Stimulated activated CD4-positive, alpha-beta T cell treated with anti-CD3 and anti-CD28 coated beads, Interleukin-2, amount 100 ng/mL, for 24 hours (primary cell): ENCODE measurements at places on chromosomes 2 and 18.
A peak's percentile ranks its signal among the peaks of the same experiment; 100 is the strongest.

DNA sequence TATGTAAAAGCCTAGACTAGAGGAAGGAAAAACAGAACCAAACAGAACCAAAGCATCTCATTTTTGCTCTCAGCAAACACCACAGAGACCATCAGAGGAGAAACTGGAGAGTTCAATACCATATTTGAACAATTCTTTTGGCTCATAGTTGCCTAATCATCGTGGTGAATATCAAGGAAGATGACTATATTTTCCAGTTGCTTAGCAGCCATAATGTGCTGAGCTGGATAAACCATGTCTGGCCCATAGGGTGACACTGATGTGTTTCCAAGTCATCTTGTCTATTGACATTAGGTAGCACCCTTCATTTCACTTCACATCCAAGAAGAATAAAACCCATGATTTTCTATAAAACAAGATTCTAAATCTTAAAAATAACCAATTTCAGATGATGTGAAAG is 5.9 kb upstream of the XRCC5 start:
- no peak for DNase-seq

DNA sequence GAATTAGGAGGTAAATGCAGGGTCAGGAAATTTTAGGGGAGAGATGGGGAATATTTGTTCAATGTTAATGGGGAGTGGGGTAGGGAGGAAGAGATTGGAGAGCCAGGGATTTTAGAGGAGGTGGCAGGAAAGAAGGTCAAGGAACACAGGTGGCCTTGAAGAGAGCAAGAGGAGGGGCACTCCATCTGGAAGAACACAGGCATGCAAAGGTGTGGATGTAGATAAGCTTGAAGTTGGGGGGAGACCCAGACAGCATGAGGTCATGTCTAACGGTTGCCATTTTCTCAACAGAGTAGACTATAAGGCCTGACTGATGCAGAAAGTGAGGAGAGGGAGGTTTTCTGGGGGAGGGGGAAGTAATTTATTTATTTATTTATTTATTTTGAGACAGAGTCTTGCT is 77.5 kb downstream of the MAIP1 start:
- DNase-seq, result no peak

- no peak for DNase-seq
Measured at GRCh38 chr2:12177455-12178288, 431.2 kb downstream of the LPIN1 start.

- DNase-seq, result no peak
Measured at GRCh38 chr2:36570416-36570815, 27.6 kb downstream of the FEZ2 start.

GRCh38 chr2:240596491-240596931 is 10.0 kb downstream of the CAPN10 start:
- DNase-seq, result no peak

DNA sequence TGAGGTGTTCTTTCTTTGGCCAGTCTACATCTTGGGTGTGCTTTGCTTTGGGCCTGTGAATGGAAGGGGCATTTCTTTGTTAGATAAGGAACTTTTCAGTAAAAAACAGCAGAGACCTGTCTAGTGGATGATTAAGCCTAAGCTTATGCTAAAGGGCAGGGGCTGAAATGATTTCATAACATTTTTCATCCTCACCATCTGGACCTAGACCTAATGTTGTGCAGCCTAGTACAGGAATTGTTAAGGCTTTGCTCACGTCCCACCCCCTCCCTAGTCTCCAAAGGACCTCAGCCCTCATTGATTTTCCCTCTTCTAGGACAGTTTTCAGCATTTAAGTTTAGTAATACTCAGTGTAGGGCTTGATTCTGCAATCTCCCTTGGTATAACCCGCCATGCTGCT is 111.8 kb downstream of the PRKCE start:
- no peak for DNase-seq

DNA sequence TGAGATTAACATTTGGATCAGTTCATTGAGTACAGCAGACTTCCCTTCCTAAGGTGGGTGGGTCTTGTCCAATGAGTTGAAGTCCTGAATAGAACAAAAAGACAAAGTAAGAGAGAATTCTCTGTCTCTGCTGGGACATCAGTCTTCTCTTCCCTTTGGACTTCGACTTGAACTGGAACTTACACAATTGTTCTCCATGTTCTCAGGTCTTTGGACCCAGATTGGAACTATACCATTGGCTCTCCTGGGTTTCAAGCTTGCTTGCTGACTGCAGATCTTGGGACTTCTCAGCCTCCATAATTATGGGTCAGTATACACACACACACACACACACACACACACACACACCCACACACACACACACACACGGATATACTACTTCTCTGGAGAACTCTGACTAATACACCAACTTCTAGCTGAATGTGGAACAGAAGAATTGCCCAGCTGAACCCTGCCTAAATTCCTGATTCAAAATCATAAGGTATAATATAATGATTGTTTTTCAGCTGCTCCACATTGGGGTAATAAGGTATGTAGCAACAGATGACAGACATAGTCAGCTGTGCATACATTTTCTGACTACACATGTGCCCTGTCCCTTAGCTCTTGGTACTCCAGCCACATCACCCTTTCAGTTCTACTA is 214.0 kb downstream of the TGIF1 start:
- no peak for DNase-seq

GRCh38 chr2:191115391-191115790 is 35.4 kb downstream of the STAT4 start:
- DNase-seq, result peak; percentile 42

DNA sequence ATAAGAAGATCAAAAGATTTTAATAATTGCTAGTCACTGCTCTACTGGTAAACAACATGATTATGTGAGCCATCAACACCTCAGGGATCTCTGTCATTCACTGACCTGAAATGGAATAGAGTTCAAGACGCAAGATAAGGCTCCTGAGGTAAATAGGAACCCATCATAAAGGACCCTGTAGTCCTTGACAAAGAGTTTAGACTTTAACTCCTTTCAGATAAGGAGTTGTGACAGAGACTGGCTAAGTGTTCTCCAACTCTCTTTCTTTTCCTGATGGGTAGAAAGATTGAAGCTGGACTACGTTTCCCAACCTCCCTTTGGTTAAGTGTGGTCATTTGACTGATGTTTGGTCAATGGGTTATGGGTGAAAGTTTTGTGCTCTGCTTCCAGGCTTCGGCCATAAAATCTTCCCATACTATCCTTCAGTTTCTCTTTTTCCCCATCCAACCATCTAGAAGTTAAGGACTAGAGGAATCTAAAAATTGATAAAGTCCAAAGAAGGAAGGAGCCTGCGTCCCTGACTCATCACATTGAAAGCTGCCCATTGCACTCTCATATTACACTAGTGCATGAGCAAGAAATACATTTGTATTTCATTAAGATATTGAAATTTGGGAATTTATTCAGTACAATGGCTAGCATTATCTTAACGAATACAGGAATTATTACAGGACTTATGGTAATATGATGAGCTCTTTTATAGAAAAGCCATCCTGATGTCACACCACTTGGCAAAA is 293.7 kb upstream of the ACVR2A start:
- DNase-seq, result no peak

GRCh38 chr2:59726228-59727120 is 827.0 kb downstream of the BCL11A start:
- DNase-seq, result no peak

DNA sequence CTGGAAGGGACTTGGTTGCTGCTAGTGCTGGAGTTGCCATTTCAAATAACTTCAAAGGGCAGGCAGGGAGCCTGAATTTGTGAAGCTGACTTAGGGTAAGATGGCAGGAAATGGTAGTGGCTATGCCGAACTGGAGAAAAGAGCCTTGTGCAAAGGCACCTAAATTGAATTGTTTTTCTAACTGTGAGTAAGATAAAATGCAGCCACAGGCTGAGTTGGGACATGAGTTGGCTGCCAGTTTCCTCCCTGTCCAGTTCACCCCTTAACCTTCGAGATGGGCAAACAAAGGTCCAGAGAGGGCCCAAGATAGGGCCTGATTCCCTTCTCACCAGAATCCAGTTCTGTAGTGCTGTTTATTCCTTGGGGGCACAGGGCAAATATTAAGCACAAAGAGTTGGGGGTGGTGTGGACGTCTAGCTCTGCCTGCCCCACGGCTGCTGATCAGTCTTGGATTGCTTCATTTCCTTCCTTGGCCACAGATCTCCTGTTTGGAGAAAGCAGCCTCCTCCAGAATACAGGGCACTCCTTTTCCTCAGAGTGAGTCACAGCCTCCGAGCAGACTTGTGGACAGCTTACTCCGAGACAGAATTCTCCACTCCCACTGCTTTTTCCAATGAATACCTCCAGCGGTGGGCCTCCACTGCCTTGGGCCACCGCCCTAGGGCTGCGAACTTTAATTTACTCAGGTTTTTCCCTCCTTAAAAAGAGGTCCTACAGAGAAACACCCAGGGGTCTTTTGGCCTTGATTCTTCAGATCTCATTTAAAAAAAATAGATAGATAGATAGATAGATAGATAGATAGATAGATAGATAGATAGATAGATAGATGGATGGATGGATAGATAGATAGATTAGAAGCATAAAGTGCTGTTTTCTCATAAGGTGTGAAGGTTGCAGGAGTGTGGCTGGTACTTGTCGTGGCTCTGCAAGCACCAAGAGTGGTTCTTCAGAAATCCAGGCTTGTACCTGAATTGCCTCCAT is 18.4 kb upstream of the SLC20A1 start:
- no peak for DNase-seq

GRCh38 chr2:63983986-63984605 is 35.1 kb downstream of the VPS54 start:
- DNase-seq, result no peak

DNA sequence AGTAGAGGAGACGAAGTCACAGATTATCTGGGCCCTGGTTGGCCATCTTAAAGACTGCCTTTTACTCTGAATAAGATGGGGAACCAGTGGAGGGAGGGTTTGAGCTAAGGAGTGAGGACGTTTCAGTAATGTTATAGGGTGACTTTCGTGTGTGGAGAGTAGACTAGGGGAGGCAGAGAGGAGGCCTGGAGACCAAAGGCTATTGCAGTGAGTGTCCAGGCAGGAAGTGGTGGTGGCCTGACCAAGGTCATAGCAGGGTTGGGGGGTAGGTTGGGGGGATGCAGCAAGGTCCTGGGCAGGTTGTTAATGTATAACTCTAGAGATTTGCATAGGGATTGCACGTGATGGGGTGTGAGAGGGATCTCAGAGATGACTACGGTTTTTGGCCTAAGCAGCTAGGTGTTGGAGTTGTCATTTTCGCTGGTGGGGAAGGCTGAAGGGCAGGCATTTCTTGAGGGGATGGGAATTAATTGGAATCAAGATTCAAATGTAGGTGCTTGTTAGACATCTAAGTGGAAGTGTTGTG is 4.9 kb downstream of the CEP192 start:
- no peak for DNase-seq

DNA sequence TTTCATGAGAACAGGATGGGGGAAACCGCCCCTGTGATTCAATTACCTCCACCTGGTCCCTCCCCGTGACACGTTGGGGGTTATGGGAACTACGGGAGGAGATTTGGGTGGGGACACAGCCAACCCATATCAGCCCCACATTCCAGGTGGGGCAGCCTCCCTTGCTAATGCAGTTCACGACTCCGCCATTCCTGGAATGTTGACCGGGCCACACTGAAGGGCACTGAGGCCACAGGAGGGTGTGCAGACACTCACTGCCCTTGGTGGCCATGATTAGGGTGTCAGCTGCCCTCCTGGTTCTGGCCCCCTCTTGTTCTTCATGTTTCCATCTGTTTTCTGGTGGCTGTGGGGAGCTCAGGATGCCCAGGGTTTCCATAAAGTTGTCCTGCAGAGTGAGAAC is 176.3 kb downstream of the TWIST2 start:
- DNase-seq, result no peak

- no peak for DNase-seq
Measured at GRCh38 chr2:68371138-68371537, 6.1 kb downstream of the PLEK start.

DNA sequence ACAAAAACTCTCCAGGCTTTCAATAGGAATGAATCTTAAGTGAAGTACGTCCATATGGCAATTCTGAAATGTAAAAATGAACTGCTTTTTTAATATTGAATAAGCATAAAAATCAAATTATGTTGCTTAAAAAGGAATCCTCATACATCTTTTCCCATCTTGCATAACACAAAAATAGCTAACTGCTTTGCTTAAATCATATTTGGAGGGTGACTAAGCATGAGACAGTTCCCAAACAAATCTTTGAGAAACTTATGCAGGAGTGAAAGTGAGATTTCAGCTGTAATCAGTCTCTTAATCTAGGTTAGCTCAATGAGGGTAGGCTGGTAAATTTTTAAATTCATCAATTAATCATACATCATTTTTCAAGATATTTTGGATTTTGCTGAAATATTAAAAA is 111.5 kb downstream of the MBD5 start:
- DNase-seq, result no peak

- DNase-seq, result no peak
Measured at GRCh38 chr2:96124406-96125265, 8.3 kb upstream of the ADRA2B start.

DNA sequence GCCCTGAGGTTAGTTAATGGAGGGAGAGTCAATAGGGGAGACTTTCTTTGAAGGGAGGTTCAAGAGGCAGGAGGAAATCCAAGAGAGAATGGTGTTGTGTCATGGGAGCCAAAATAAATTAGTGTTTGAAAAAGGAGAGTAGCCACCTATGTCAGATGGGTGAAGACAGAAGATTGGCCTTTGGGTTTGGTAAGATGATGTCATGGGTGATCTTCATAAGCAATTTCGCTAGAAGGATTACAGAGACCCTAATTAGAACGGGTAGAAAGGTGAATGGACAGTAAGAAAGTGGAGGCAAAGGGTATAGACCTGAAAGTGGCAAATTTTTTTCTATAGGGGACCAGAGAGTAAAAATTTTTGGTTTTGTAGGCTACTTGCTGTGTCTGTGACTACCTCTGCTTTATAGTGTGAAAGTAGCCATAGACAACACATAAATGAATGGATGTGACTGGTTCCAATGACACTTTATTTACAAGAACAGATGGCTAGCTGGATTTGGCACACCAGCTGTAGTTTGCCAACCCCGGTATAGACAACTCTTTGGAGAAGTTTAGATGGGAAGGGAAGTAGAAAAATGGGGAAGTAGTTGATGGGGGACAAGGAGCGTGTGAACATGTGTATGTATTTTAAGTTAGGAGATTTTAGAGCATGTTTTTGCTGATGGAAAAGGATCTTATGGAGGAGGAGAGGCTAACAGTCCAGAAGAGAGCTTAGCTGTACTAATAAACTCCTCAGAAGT is 9.3 kb downstream of the STAMBP start:
- DNase-seq, result no peak

DNA sequence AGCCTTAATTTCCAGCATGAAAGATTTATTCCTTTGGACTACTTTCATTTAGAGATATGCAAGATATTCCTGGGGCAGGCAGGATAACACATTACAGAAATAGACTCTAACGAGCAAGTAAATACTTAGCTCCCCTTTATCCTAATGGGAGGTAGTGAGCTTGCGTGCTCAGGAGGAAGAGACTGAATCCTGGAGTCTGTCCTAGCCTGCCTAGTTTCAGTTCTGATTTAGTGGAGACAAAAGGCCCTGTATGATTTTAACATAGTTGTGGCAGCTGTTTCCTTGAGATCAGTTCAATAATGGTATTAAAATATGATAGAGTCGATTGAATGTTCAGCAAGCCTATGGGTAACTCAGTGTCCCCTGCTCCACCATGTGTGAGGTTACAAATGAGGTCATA is 109.5 kb downstream of the FMNL2 start:
- DNase-seq, result no peak

GRCh38 chr2:171723716-171724683 is 36.7 kb downstream of the DYNC1I2 start:
- DNase-seq, result no peak
